ENCODE measurements at places on chromosomes 1 and 21.

DNA sequence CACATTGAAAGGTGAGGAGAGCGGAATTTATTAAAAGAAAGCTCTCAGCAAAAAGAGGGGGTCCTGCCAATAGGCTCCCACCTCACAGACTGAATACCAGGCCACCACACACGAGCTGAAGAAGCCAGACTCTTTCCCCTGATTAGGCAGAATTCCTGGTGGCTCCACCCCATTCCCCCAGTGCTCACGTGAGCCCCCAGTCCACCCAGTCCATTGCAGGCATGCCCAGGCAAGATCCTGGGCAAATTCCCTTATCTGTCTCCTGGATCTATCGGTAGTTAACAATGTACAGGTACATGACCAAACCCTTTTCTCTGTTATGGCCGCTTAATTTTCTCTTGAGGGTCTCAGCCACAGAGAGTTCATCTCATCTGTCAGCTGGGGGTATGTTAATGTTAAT lies 54.6 kb upstream of the BTG3 start:
- DNase-seq = no peak

DNA sequence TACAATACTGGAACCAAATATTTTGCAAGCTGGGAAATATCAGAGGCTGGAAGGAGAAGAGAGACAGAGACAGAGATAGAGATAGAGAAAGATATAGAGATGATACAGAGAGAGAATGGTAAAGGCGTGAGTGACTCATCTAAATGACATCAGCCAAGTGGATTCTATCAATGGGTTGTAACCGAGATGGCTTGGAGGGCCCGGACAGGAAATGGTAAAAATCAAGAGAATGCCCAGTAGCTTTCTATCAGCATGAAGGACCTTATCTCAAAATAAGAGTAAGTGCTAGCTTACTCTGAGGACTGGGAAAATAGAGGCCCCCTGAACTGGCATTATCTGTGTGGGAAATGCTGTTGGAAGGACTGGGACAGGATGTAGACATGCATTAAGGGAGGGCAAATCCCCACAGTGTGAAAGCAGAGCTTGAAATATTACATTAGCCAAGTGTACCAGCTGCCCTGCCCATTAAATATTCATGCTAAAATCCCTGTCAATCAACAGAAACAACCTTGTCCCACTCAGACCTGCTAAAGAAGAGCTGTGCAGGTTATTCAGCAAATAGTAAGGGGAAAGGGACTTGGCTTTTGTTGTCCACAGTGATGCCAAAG lies 76.6 kb upstream of the ZNF644 start:
- DNase-seq = no peak

DNA sequence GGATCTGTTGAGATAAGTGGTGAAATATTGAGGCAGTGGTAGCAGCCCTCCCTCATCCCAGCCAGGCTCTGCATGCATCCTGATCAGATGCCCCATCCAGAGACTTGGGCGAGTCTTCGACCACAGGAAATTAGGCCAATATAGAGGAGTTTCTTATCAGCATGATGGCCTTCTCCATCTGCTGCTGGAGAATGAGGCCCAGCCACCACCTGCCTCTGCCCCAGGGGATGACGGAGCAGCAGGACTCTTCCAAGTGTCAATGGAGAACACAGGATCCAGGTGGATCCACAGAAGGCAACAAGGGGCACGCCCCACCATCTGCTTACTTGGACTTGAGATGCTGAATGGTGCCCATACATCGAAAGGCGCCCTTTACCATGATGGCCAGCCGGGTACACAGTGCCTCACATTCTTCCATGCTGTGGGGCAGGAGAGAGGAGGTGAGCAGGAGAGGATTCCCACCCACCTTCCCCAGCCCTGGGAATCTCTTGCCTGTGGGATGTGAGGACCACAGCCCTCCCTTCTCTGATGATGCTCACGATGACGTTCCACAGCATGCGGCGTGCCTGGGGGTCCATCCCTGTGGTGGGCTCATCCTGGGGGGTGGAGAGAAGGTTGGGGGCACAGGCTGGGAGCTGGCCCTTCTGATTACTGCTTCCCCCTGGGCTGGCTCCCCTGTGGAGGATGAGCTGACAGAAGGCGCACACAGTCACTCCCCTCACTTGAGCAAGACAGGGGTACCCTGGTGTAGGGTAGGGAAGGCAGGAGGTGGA lies 91.5 kb upstream of the GCLM start:
- DNase-seq = no peak

DNA sequence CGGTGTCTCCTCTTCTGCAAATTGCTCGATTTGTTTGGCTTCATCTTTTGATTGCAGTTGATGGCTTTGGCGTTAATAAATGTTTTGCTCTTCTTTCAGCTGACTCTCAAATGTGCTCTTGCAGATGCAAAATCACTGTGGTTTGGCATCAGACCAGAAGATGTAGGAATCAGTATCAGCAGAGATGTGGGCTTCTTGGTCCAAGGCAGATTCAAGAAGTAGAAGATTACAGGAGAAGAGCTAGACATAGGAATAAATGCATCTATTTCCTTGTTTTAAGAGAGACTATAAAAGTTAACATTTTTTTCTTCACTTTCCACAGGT lies 59.8 kb upstream of the BACH1 start:
- DNase-seq = peak; percentile 96

DNA sequence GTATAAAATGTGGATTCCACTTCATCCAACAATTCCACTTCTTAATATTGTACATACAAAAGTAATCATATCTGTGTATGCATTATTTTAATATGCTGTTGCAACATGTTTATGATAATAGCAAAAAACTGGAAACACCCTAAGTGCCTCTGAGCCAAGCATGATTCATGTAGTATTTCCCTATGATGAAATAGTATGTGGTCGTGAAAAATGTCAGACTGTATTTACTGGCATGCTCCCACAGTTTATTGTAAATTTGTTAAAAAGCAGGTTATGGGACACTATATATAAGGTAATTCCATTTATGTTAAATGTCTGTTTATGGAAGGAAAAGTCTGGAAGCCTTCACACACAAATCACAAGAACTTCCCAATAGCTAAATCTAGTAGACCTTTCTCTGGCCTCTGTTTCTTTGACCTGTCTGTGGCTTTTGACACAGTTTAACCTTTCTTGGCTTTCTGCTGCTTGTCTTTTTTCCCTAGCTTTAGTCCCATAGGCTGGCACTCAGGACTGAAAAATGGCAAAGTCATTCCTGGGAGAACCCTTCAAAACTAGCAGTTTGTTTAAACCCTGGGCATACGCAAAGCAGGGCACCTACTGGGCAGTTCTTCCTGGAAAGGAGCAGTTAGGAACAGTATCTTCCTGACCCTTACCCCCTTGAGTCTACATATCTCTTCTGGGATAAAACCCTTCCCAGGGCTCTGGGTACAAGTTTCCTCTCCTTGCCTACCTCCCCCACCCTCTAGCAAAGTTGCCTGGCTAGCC lies 65.4 kb upstream of the ARTN start:
- no peak for DNase-seq

DNA sequence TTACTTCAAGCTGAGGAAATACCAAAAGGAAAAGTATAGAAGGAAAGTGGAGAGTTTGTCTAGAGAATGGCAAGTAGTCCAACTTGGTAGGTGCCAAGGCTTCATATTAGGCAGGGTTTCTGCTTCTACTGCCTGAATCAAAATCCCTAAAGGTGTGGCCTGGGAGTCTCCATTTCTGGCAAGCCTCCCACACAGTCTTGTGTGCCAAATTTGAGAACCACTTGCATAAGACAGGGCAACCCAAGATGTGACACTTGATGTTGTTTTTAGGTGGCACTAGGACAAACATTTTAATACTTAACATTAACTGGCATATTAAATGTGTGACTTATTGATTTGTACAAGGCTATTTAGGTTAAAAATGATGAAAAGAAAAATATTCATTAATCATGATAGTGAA lies 60.1 kb downstream of the ATG4C start:
- no peak for DNase-seq

DNA sequence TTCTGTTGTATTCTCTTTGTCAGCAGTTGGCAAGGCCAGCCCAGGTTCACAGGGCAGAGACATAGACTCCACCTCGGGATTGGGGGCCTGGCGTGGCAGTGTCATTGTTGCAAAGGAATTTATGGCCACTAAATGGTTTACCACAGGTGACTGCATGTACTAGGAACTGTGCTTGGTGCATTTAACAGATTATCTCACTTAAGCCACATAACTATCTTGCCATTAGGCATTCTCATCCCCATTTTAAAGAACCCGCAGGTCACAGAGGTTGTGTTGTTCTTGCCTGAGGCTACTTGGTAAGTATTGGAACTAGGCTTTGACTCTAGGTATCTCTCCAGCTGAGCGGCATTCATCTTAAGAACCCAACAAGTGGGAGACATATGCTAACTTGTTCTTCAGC lies 9.7 kb downstream of the TLCD4 start:
- DNase-seq = no peak

DNA sequence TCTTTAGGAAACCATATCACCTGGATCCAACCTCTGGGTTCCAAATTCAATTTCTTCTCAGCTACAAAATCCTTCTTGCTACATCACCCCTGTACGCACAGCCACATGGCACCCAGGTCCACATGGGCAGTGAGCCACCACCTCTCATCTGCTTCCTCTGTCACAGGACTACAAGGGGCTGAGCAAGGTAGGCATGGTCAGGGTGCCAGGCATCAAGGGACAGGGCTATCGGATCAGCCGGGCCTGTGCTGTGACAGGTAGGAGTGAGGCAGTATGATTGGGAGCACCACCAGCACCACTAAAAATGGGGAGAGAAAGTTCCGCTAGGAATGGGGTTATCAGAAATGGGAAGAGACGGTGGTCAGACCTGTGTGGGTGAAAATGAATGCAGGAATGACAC lies 29.4 kb downstream of the S100A6 start:
- DNase-seq = no peak

DNA sequence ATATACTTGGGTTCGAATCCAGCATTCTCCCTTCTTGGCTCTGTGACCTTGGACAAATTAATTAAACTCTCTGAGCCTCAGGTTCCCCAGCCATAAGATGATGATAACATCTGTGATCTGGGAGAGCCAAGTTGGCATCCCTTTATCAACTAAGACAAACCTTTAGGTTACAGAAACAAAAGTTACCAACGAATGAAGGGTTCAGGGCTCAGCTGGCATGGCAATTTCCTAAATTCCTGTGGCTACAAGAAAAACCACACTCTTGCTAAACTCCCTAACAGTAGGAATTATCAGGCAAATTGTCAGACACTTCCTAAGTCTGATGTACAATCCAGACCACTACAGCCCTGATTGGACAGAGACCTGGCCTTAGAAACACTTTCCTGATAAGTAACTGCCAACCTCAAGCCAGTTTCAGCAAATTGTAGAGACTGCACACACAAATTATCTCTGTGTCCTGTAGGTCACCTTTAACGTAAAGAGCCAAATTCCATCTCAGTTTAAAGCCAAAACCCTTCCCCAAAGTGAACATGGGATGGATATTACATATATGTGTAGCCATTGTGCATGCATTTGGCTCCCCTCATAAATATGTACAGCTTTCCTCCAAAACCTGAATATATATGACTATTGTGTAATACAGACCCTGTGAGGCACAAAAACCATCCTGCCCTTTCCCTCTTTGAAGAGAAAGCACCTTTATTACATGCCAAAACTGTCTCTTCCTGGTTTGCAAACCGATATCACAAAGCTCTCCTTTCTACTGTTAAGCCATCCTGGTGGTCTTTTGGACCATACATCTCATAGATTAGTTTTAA lies 39.5 kb upstream of the EDARADD start:
- no peak for DNase-seq

DNA sequence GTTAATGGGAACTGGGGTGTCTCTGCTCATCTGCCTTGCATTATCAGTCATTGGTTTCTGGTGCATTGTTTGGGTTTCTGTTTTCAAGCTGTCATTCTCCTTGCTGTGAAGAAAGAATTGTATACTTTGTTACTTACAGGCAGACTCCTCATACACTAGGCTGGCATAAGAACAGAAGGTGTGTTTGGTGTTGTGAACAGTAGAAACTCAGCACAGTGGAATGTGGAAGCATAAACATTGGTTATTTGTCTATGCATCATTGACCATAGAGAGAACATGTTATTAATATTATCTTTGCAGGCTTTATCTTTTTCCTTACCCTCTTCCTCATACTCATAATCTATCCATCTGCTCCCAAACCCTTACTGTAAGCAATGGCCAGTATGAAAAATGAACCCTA lies 18.2 kb downstream of the C1orf87 start:
- DNase-seq = no peak

DNA sequence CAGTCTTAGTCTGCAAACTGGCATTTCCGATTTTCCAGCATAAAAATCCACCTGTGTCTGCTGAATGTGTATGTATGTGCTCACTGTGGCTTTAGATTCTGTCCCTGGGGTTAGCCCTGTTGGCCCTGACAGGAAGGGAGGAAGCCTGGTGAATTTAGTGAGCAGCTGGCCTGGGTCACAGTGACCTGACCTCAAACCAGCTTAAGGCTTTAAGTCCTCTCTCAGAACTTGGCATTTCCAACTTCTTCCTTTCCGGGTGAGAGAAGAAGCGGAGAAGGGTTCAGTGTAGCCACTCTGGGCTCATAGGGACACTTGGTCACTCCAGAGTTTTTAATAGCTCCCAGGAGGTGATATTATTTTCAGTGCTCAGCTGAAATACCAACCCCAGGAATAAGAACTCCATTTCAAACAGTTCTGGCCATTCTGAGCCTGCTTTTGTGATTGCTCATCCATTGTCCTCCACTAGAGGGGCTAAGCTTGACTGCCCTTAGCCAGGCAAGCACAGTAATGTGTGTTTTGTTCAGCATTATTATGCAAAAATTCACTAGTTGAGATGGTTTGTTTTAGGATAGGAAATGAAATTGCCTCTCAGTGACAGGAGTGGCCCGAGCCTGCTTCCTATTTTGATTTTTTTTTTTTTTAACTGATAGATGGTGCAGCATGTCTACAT lies 2.5 kb upstream of the OLFML3 start:
- DNase-seq = peak; percentile 31

GRCh38 chr1:4836574-4836973 lies 182.2 kb downstream of the AJAP1 start:
- no peak for DNase-seq

DNA sequence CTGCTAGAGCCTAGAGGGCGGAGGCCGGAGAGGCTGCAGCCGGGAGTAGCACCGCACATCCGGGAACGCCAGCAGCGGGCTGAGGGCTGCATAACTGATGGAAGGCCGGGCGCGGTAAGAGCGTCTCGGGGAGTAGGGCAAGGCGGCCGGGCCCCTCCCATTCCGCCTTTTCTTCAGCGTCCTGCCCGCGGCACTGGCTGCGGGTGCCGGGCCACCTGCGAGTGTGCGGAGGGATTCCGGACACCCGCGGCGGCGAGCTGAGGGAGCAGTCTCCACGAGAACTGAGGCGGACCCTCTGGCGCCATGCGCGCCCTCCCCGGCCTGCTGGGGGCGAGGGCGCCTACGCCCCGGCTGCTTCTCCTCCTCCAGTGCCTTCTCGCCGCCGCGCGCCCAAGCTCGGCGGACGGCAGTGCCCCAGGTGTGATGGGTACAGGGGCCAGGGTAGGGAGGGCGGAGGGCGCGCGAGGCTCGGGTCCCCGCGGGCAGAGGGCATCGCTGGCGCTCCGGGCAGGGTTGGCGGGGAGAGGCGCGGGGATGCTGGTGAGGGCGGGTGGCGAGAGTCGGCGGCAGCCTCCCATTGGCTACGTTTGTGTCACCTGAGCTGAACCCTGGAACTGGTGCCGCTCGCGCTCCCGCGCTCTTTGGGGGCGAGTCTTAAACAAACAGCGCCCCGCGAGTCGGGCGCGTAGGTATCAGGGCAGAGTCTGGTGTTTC lies 334.4 kb downstream of the SRGAP2C start:
- DNase-seq = peak; percentile 86

GRCh38 chr1:40059960-40060750 lies 19.6 kb downstream of the CAP1 start:
- DNase-seq = no peak
